ENCODE measurements at places on chromosomes 11 and 22.

- peak; percentile 82 for DNase-seq
These were observed 211.3 kb downstream of the NXPE2 start for GRCh38 chr11:114889594-114890011.

- DNase-seq: no peak
These were observed 273.4 kb downstream of the BRD1 start for GRCh38 chr22:49554296-49554625.

DNA sequence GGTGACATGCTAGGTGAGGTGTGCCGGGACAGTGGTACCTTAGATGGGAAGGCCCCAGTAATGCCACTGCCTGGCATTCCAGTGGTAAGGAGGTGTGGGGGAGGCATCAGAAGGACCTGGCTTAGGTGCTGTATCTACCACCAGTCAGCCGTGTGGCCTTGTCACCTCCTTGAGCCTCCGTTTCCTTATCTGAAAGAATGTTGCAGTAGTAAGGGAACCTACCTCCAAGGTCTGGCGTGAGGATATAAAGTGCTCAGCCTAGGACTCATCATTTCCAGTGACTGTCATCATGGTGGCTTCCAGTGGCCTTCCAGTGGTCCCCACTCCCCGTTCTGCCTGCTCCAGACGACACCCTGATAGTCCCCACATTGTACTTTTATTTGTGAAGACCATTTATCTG lies 6.8 kb upstream of the DUSP18 start:
- DNase-seq: no peak

DNA sequence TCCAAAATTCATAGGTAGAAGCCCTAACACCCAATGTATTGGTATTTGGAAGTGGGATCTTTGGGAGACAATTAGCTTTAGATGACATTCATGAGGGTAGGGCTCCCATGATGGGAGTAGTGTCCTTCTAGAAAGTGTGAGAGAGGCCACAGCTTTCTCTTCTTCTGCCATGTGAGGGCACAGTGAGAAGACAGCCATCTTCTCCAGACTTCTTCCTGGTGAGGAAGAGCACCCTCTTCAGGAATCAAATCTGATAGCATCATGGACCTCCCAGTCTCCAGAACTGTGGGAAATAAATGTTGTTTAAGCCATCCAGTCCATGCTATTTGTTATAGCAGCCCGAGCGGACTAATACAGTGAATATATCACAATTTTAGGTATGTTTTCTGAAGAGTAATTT lies 96.9 kb downstream of the CNTN5 start:
- no peak for DNase-seq

DNA sequence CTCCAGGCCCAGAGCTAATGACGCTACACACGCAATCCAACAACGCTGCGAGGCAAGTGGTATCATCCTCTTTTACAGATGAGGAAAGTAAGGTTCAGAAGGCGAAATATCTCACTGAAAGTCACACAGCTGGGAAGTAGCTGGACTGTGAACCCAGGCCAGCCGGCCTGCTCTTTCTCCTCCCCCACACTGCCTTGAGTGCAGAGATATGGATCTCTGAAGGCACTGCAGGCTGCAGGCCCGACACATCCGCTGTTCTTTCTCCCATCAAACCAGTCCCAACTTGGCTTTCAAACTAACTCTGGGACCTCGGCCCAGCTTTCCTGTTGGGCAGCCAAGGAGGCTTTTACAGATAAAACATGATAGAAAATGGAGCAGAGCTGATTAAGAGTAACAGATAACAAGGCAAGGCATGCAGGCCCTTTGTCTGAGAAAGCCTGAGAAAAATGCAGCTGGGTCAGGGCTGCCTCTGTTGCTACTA lies 64.0 kb upstream of the PTPRJ start:
- peak; percentile 24 for DNase-seq

DNA sequence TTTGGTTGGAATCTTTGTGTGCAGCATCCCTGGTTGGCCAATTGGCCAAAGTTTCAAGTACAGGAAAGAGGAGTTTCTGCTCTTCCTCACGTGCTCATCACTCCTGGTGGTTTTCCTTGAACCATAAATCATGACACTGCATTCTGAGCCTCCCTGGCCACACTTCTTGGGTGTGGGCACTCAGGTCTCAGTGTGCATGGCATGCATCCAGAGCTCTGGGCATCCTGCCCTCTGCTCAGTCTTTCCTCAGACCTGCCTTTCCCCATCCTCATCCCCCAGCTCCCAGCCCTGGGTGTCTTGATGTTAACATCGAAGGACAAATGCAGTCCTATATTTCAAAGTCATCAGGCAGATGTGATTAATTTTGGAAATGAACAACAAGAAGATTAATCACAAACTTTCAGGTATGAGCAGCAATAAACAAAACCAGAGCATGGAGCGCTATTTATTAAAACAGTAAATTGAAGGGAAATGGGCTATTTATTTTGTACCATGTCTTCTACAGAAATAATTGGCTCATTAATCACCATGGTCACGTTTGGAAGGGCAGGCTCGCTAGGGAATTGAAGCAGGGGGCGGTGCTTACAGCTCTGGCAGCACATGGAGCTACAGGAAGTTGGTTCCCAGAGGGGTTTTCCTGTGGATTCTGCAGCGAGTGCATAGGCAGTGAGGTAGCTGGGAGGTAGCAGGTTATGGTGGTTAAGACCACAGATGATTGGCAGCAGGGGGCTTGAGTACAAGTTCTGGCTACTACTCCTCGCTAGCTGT lies 89.6 kb downstream of the CSNK2A3 start:
- DNase-seq: no peak

- DNase-seq: no peak
These were observed 97.9 kb upstream of the PITPNB start for GRCh38 chr22:28016781-28017557.

All from neural progenitor cell (in vitro differentiated cells).